ENCODE measurements at places on chromosomes 6 and 20.

DNA sequence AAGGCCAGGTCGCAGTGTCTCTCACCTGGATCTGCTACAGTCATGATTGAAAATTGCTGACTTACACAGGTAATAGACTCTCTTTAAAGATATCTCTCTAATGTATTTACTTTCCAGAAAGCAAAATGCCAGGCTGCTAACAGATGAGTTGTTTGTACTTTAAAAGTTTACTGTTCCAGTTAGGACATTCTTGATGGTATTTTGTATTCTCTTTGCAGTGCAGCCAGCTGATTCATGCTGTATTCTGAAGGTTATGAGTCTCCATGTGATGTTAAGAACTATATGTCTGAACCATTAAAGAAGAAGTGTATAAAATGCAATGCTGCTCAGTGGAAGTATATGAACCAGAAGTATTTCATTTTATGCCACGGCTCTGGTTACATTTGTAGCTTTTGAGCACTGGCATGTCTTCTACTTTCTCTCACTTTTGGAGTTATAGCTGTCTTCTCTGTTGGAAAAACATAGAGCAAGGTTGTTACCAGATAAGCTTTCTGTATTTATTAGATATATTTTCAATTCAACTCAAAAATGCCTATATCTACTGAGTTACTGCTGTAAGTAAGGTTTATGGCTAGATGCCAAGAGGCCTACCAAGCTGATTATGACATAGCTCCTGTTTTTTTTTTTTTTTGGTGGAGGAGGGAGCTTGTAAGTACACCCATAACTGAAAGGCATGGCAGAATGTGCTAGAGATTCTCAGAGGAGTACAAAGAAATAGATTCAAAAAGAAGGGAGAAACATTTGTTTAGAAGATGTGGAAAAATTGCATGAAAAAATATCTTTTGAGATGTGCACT lies 130.5 kb upstream of the MAN1A1 start:
- no peak for DNase-seq

DNA sequence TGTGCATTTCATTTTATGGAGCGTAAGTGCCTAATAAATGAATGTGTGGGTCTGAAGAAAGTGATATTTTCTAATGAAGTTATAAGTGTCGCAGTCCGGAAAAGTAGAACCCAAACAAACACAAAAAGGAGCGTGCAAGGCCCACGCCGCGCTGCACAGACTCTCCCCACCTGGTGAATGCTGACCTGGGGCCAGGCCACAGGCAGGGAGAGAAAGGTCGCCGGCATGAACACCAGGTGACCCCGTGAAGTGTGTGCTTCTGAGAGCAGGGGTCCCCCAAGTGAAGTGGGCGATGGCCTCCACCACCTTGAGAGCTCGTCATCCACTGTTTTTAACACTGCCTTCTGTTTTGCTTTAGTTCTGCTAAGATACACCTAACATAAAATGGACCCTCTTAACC lies 114.8 kb downstream of the MYLK4 start:
- no peak for DNase-seq

GRCh38 chr6:87110636-87111035 lies 15.7 kb upstream of the CGA start:
- no peak for DNase-seq

DNA sequence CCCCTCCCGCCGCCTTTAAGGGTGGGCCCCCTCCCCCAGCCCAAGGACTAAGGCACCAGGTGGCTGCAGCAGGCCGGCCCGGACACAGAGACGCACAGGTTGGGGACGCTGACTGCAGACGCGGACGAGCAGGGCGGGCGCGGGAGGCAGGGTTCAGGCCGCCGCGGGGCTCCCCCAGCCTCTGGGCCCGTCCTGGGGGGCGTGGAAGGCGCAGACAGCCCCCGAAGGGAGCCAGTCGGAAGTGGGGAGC lies 9.3 kb downstream of the DUSP15 start:
- DNase-seq: no peak

DNA sequence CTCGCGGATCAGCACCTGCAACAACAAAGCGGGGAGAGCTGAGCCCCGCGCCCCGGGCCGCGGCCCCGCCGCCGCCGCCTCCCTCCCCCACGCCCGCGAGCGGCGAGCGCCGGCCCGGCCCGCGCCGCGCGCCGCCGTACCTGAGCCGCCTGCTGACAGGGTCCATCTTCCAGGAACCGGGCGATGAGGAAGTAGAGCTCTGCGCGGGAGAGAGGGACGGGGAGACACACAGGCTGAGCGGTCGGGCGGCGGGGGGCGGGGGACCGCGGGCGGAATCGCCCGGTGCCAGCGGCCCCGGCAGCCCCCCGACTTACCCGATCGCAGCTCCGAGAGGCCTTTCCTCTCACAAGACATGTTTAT lies 359 bp downstream of the PHIP start:
- DNase-seq: no peak

- DNase-seq: no peak
Observed at GRCh38 chr6:116828983-116829382, at the start of gene GPRC6A. Gene GPRC6A, minus strand, starts transcription at chr6:116829083. Its CDS starts 70 bp downstream, at chr6:116829013.

GRCh38 chr20:34916774-34917354 lies 38.7 kb downstream of the GSS start:
- no peak for DNase-seq

DNA sequence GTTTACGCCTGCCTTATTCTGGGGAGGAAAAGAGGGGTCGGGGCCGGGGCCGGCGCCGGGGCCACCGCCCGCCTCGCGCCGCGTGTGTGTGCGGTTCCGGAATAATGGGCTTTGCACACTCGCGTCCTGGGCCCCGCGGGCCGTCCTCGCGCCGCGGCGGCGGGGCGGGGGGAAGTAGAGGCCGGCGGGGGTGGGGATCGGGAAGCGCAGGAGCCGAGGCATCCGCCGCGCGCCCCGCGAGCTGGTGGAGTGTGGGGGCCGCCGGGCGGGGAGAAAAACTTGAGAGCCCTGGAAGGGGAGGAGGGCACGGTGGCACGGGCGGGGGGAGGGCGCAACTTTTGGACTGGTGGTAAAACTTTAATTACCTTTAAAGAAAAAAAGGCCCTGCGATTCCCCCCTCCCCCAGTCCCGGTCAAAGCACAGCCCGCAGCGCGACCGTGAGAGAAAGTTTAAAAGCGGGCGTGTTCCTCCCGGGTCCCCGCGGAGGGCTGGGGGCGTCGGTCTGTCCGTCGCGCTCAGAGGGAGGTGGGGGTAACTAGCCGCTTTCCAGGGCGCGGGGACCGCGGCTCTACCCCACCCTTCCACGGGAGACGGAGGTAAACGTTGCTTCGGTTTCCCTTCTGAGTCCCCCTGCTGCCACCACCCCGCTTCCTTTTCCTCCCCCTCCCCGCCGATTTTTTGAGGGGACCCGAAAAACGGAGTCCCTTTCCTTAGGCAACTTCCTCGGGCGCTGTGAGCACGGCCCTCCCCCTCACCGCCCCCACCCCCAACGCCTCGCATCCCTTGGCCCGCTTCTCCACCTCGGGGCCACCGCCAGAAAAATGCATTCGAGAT lies 1.9 kb downstream of the L3MBTL3 start:
- no peak for DNase-seq

GRCh38 chr6:21845018-21845417 lies 251.5 kb downstream of the SOX4 start:
- DNase-seq: no peak

GRCh38 chr6:169427856-169428255 lies 174.2 kb upstream of the THBS2 start:
- DNase-seq: no peak

- no peak for DNase-seq
Observed at GRCh38 chr6:42899871-42900270, 16.0 kb upstream of the PTCRA start.

DNA sequence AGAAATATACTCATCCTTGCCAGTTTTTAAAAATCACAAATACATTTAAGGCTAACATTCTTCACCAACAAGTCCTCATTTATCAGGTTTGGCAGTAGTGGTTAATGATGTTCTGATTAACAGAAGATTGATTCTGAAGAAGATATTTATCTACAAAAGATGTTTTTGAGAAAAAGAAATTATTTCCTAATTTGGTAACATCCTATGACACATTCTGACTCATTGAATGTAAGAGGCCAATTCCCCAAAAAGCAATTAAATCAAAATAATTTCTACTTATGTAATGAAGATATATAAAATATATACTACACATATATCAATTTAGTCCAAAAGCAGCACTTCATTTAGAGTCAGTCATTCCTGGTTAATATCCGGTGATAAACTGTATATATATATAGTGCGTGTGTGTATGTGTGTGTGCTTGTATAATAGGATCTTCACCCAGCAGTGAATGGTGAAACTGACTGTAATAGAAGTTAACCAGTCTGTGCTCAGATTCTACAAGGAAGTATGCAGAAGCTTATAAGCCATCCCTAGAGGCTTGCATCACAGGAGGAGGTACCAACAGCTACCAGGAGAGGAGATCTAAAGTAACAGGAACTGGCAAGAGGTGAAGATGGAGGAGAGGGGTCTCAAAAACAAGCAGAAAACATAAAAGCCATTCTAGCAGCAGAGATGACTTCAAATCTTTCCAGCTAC lies 82.9 kb upstream of the MARCKS start:
- DNase-seq: no peak
